ENCODE measurements at places on chromosomes 6 and 20. TPM values are rescaled to one million over a fixed set of nuclear protein-coding genes. Genes with fewer than 3 reads are reported as not detected.

The PDYN gene
- total RNA-seq = not detected

The MICAL1 gene
- total RNA-seq = 21.2 TPM

The RBPJL gene
- total RNA-seq = not detected

The MANEA gene
- 9.8 TPM for total RNA-seq

The IL17F gene
- not detected for total RNA-seq

The OR2B6 gene
- total RNA-seq = not detected

- peak; percentile 58 for DNase-seq
Measured at GRCh38 chr20:45857882-45858216, 435 bp downstream of the ZSWIM3 start.

DNA sequence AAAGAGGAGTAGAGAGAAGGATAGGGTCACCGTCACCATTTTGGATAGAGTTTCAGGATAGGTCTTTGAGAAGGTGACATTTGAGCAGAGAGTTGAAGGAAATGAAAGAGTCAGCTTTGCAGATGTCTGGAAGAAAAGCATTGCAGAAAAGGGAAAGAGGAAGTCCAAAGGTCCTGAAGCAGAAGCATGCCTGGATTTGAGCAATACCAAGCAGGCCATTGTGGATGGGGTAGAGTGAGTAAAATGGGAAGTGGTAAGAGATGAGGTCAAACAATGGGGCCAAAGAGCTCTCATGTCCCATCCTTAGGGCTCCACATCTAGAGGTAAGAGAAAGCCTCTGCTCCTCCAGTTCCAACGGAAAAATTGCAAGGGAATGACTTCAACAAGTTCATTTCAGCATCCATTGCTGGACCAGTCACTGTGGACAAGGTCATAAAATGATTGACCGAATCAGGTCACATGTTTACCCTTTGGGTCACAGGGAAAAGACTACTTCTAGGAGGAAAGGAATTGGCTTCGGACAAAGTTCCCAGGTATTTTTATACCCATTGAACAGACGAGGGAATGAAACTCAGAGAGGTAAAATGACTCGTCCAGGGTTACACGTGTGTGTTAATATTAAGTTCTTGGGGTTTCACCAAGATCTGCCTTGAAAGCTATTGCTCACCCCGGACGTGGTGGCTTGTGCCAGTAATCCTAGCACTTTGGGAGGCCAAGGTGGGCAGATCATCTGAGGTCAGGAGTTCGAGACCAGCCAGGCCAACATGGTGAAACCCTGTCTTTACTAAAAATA is 6.6 kb upstream of the SAMHD1 start:
- DNase-seq = no peak

DNA sequence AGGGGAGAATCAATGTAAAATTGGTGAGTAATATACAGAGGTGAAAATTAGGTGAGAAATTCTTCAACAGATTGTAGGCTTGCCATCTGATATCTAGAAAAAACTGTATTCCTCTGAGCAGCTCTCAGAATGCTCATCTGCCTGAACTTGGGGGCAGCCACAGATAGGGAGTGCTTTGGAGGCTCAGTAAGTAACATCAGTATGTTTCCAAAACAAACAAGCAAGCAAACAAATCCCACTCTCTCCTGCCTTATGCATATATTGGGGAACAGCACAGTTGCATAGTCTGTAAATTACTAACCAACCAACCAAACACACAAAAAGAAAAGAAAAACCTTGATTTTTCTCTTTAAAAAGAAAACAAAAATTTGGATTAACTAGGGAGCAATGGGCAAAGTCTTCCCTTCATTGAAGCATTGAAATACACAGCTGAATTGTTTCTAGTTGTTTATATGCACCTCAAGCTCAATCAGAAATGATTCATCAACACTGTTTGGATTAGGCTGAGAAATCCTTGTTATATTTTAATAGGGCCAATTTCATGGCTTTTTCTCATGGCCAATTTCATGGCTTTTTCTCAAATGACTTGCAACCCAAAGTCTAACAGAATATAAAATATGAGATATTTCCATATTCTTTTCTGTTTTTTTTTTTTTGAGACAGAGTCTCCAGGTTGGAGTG is 50.1 kb upstream of the DEK start:
- DNase-seq = no peak

DNA sequence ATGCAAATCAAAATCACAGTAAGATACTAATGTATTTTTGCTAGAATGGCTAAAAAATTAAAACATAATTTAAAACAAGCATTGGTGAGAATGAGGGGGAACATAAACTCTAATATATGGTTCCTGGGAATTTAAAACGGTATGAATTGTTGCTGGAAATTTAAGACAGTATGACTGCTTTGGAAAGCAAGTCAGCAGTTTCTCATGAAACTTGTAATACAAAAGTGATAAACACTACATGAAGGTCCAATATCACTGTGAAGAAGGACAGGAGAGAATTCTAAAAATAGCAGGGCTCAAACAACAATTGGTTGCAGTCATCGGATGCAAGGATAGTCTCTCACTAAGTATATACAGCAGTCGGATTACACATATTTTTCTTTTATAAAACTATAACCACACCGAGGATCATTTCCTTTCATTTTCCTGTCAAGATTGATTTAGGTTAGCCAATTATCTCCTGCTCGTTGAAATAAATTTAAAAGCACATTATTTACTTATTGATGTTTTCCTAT is 18.5 kb upstream of the PRSS16 start:
- DNase-seq = no peak

GRCh38 chr20:12977328-12978125 is 31.2 kb upstream of the SPTLC3 start:
- no peak for DNase-seq

- DNase-seq = no peak
Measured at GRCh38 chr6:83352424-83353061, 78.3 kb downstream of the ME1 start.

DNA sequence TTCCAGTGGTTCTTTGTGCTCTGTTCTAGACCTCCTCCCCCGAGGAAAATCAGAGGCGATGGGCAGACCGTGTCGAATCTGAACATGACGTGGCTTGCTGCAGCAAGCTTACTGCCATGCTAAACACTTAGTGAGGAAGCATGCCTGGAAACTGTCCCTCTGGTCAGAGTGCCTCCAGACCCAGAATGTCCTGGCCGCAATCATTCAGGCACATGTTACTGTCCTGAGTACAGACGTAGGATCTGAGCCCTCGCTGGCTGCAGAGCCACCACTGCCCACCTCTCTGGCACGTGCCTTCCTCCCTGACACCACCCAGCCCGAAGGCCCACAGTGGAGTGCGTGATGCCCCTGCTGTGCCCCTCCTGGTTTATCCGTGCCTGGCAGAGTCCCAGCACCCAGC is 163.6 kb downstream of the SYNDIG1 start:
- no peak for DNase-seq

GRCh38 chr6:14381829-14382677 is 264.5 kb downstream of the CD83 start:
- no peak for DNase-seq

DNA sequence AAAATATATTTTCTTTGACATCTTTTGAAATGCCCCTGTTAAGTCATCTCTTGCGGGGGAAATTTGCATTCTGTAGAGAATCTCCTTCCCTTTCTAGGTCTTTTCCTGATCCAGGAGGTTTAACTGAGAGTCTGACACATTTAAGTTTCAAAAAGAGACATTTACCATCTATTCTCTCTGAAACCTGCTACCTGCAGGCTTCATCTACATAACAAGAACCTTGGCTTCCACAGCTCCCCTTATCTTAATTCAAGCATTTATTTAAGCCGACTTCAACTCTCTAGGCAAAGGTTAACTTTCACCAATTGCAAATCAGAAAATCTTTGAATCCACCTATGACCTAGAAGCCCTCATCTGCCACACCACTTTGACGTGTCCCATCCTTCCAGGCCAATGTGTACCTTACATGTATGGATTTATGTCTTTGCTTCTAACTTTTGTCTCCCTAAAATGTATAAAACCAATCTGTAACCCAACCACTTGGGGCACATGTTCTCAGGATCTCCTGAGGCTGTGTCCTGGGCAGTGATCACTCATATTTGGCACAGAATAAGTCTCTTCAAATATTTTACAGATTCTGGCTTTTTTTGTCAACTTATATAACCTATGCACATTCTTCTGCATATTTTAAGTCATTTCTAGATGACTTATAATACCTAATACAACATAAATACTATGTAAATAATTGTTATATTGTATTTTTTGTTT is 666.7 kb downstream of the UTRN start:
- no peak for DNase-seq

GRCh38 chr20:52001999-52002666 is 189.4 kb downstream of the ZFP64 start:
- no peak for DNase-seq

- no peak for DNase-seq
Measured at GRCh38 chr6:91106083-91106482, 519.2 kb upstream of the MAP3K7 start.
